ENCODE measurements at places on chromosomes 7 and 10.

GRCh38 chr10:79313911-79314439 lies 33.3 kb upstream of the PPIF start:
- no peak overlapping the region for H3K4me3 ChIP-seq
- peaks cover 4% of the 10 kb centered on the region for H3K36me3 ChIP-seq
- H3K27me3 ChIP-seq, result no peaks in the 10 kb centered on the region
- peaks cover 15% of the 10 kb centered on the region for H3K4me1 ChIP-seq

DNA sequence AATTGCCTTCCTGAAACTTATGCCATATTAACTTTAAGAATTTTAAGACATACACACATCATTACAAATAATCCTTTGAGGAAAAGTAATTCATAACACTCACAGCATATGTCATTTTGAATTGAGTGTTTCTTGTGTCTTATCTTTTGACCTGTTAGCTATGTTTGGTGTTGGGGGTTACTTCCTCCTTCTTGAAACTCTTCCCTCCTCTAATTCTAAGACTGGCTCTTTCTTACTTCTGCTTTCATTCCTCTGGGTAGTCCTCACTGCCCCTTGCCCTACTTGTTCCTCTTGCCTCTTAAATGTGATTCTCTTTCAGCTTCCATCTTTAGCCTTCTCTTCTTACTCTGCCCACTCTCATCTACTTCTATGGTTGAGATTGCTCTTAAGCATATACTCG lies 28.3 kb upstream of the PIP4K2A start:
- H3K4me1 ChIP-seq, result no peaks in the 10 kb centered on the region
- H3K27ac ChIP-seq, result no peak overlapping the region
- DNase-seq, result no peak
- H3K36me3 ChIP-seq, result no peaks in the 10 kb centered on the region

GRCh38 chr7:156661637-156662036 lies 21.1 kb downstream of the RNF32 start:
- no peaks in the 10 kb centered on the region for H3K4me1 ChIP-seq
- no peak overlapping the region for H3K4me3 ChIP-seq
- DNase-seq, result no peak
- no peaks in the 10 kb centered on the region for H3K36me3 ChIP-seq
- H3K27ac ChIP-seq, result no peak overlapping the region

DNA sequence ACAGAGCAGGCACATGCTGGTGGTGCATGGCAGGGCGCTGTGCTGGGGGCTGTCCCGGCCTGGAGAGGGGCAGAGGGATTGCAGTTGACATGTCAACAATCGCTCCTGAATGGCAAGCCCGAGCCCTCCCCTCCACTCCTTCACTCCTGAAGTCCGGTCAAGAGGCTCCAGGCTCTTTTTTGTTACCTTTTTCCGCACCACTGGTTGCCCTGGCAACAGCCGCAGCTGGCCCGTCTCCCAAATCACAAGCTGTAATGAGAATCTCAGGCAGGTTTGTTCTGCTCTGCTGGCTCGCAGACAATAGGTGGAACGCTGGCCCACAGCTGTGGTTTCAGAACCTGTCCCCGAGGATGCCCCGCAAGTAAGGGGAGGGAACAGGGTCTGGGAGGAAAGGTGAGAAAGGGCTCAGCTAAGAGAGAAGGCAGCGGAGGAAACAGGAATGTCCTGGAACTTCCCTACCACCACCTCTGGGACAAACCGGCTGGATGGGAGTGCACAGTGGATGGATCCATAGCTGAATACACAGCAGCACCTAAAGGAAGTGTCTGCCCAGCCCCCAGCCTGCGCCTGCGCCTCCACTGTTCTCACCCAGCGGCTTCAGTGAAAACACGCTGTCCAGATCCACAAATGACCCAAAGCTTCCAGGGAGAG lies 58.9 kb downstream of the CALML3 start:
- H3K27me3 ChIP-seq, result no peaks in the 10 kb centered on the region
- peak; percentile 79 for DNase-seq

DNA sequence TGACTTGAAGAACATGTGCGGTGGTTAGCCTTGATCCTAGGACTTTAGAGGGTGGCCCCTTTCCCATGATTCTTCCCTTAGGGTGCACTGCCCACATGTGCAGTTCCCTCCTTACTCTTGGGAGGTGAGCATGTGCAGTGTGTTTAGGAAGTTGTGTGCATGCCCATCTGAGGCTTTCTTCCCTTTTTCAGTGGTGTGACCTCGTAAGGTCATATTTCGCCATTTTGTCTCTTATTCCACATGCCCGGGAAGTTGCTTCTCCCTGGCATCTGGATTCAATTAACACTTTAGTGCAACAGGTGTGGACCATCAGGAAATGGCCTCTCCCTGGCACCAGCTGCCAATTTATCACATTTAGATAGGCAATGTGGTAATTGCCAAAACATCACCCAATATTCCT lies 380.6 kb upstream of the VSTM2A start:
- no peaks in the 10 kb centered on the region for H3K4me1 ChIP-seq
- no peak overlapping the region for H3K4me3 ChIP-seq
- no peak overlapping the region for H3K27ac ChIP-seq
- H3K36me3 ChIP-seq, result no peaks in the 10 kb centered on the region

GRCh38 chr7:140752533-140752932 lies 56.0 kb downstream of the NDUFB2 start:
- H3K36me3 ChIP-seq, result no peaks in the 10 kb centered on the region
- H3K27ac ChIP-seq, result no peak overlapping the region
- H3K4me1 ChIP-seq, result no peaks in the 10 kb centered on the region
- DNase-seq, result no peak

GRCh38 chr10:104300002-104300735 lies 31.2 kb downstream of the GSTO2 start:
- DNase-seq, result no peak
- no peaks in the 10 kb centered on the region for H3K27me3 ChIP-seq
- H3K27ac ChIP-seq, result peak overlapping the region; percentile 72
- no peaks in the 10 kb centered on the region for H3K36me3 ChIP-seq

- peaks cover 19% of the 10 kb centered on the region for H3K4me1 ChIP-seq
- no peaks in the 10 kb centered on the region for H3K36me3 ChIP-seq
- H3K4me3 ChIP-seq, result peak within 1 kb of the TSS; percentile 2
- H3K27ac ChIP-seq, result peak within 1 kb of the TSS; percentile 78
- DNase-seq, result peak; percentile 86
- no peaks in the 10 kb centered on the region for H3K27me3 ChIP-seq
These were observed at the start of gene ANKRD22 for GRCh38 chr10:88851706-88852105. ANKRD22 (minus strand) TSS chr10:88851844; CDS start chr10:88851607, 237 bp downstream.

- H3K4me3 ChIP-seq, result no peak overlapping the region
- no peak for DNase-seq
- H3K27ac ChIP-seq, result no peak overlapping the region
- H3K4me1 ChIP-seq, result peaks cover 8% of the 10 kb centered on the region
- H3K27me3 ChIP-seq, result no peaks in the 10 kb centered on the region
- H3K36me3 ChIP-seq, result no peaks in the 10 kb centered on the region
These were observed 53.8 kb upstream of the ABLIM1 start for GRCh38 chr10:114711869-114712250.

GRCh38 chr10:108902619-108903285 lies 1020.6 kb downstream of the XPNPEP1 start:
- H3K4me1 ChIP-seq, result no peaks in the 10 kb centered on the region
- no peaks in the 10 kb centered on the region for H3K27me3 ChIP-seq
- DNase-seq, result no peak
- no peak overlapping the region for H3K4me3 ChIP-seq

GRCh38 chr7:28280516-28280915 lies 99.9 kb upstream of the JAZF1 start:
- no peak overlapping the region for H3K27ac ChIP-seq
- H3K4me1 ChIP-seq, result no peaks in the 10 kb centered on the region
- H3K4me3 ChIP-seq, result no peak overlapping the region
- no peaks in the 10 kb centered on the region for H3K27me3 ChIP-seq
- H3K36me3 ChIP-seq, result no peaks in the 10 kb centered on the region

DNA sequence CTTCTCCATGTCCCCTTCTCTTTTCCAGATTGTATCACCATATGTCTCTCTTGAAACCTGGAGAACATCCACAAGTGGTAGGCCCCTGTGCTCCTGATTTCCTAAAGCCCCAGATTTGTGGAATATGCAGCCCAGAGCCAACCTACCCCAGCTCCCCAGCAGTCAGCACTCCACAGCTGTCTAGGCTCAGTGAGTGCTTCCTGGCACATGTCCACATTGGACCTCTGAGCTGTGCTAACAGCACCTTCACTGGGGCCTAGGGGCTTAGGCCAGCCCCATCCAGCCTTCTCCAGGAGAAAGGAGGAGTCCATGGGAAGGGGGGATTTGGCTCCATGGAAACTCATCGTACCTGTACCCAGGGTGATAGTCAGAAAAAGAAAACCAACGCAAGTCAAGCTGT lies 192.7 kb downstream of the FGFR2 start:
- no peak overlapping the region for H3K27ac ChIP-seq
- DNase-seq, result no peak
- no peak overlapping the region for H3K4me3 ChIP-seq
- no peaks in the 10 kb centered on the region for H3K36me3 ChIP-seq

GRCh38 chr7:45917658-45918057 lies 3.4 kb downstream of the IGFBP3 start:
- no peak overlapping the region for H3K4me3 ChIP-seq
- no peak overlapping the region for H3K27ac ChIP-seq
- peaks cover 52% of the 10 kb centered on the region for H3K27me3 ChIP-seq
- H3K36me3 ChIP-seq, result no peaks in the 10 kb centered on the region
- peaks cover 27% of the 10 kb centered on the region for H3K4me1 ChIP-seq

DNA sequence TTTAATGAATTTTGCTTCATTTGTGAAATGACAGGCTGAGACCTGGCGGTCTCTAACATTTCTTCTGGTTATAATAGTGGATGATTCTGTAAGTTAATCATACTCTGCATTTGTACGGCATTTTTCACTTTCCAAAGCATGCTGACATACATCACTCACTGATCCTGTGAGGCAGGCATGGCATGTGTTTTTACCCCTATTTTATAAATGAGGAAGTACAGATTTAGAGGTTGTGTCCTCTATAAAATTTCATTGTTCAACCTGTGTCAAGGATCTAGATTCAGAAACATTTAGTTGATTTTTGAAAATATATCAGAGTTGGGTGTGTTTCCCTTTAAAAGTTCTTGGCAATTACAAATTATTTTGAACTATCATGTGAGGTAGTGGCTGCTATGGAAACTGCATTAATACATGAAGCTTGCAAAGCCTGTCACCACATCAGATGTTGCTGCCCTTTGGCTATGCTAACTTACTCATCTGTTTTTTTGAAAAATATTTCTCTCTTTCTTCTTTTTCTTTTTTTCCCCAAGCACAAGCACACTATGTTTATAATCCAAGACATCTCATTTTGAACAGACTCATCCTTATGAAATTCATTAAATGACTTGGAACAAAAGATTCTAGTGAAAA lies 172.7 kb downstream of the GNAI1 start:
- H3K4me1 ChIP-seq, result no peaks in the 10 kb centered on the region
- no peak for DNase-seq
- H3K27ac ChIP-seq, result no peak overlapping the region
- H3K27me3 ChIP-seq, result no peaks in the 10 kb centered on the region
- no peaks in the 10 kb centered on the region for H3K36me3 ChIP-seq

DNA sequence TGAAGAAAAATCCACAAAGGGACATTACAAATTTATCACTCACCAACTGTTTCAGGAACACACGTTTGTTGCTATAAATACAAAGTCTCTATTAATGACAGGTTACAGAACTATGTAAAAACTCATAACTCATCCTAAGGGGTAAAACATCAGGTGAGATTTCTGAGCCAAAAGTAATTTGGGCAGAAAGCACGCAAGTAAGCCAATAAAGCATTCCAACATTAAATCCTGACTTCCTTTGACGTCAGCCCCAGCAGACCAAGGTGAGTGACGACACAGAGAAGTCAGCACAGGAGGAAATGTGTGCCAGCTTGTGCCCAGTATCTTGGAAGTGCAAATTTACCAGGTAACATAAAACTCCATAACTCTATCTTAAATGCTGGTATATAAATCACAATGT lies 45.7 kb downstream of the IMMP2L start:
- no peaks in the 10 kb centered on the region for H3K27me3 ChIP-seq
- no peak for DNase-seq
- no peaks in the 10 kb centered on the region for H3K4me1 ChIP-seq
- H3K36me3 ChIP-seq, result no peaks in the 10 kb centered on the region

DNA sequence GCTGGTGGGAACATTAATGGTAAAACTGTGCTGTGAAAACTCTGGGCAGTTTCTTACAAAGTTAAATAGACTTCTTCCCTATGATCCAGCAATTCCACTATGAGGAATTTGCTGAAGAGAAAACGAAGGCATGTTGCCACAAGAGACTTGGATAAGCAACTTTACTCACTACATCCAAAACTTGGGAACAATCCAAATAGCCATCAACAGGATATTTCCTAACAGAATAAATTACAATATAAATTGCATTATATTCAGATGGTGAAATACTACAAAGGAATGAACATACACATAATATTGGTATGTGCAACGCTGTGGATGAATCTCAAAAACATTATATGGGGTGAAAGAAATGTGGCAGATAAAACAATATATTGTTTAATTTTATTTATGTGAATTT lies 21.4 kb upstream of the MKI67 start:
- DNase-seq, result no peak
- H3K36me3 ChIP-seq, result no peaks in the 10 kb centered on the region
- H3K4me1 ChIP-seq, result peaks cover 10% of the 10 kb centered on the region

- peaks cover 18% of the 10 kb centered on the region for H3K4me1 ChIP-seq
- no peaks in the 10 kb centered on the region for H3K36me3 ChIP-seq
- no peaks in the 10 kb centered on the region for H3K27me3 ChIP-seq
- H3K4me3 ChIP-seq, result no peak overlapping the region
These were observed 90.0 kb downstream of the PFKFB3 start for GRCh38 chr10:6292741-6293151.

GRCh38 chr7:153193144-153193595 lies 433.6 kb downstream of the ACTR3B start:
- H3K27me3 ChIP-seq, result no peaks in the 10 kb centered on the region
- peak; percentile 9 for DNase-seq
- H3K27ac ChIP-seq, result no peak overlapping the region
- no peak overlapping the region for H3K4me3 ChIP-seq

GRCh38 chr10:58023341-58024073 lies 244.2 kb downstream of the IPMK start:
- H3K27me3 ChIP-seq, result no peaks in the 10 kb centered on the region
- H3K4me1 ChIP-seq, result peaks cover 3% of the 10 kb centered on the region
- H3K36me3 ChIP-seq, result no peaks in the 10 kb centered on the region
- no peak overlapping the region for H3K27ac ChIP-seq
- no peak for DNase-seq
- no peak overlapping the region for H3K4me3 ChIP-seq

- no peak for DNase-seq
- no peaks in the 10 kb centered on the region for H3K27me3 ChIP-seq
- no peak overlapping the region for H3K4me3 ChIP-seq
- H3K27ac ChIP-seq, result no peak overlapping the region
These were observed 994 bp upstream of the LRGUK start for GRCh38 chr7:134126146-134126545.

- H3K27me3 ChIP-seq, result no peaks in the 10 kb centered on the region
- H3K4me1 ChIP-seq, result no peaks in the 10 kb centered on the region
These were observed 43.0 kb downstream of the ADCY1 start for GRCh38 chr7:45617166-45617565.

DNA sequence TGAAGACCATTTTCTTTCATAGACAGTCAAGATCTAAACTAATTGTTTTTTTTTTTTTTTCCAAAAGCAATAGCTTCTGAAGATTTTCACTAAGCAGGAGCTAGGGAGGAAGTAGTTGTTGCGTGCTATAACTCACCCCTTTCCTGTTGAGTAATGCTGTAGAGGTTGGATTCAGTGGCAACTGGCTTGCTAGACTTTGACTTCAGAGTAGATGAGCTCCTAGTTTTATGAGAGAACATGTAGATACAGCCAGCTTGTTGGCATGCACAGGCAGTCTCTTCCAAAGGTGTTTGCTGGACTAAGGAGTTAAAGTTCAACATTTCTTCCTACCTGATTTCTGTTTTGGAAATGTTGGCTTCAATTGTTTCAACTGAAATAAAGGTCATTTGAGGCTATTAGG lies 66.2 kb upstream of the MXI1 start:
- peak overlapping the region; percentile 43 for H3K27ac ChIP-seq
- H3K36me3 ChIP-seq, result no peaks in the 10 kb centered on the region
- H3K4me1 ChIP-seq, result peaks cover 17% of the 10 kb centered on the region
- DNase-seq, result peak; percentile 38
- no peak overlapping the region for H3K4me3 ChIP-seq
- no peaks in the 10 kb centered on the region for H3K27me3 ChIP-seq

Measured in transverse colon (tissue), 4 donors.